ENCODE measurements at places on chromosomes 5 and 9. TPM values are rescaled to one million over a fixed set of nuclear protein-coding genes. Genes with fewer than 3 reads are reported as not detected.

DNA sequence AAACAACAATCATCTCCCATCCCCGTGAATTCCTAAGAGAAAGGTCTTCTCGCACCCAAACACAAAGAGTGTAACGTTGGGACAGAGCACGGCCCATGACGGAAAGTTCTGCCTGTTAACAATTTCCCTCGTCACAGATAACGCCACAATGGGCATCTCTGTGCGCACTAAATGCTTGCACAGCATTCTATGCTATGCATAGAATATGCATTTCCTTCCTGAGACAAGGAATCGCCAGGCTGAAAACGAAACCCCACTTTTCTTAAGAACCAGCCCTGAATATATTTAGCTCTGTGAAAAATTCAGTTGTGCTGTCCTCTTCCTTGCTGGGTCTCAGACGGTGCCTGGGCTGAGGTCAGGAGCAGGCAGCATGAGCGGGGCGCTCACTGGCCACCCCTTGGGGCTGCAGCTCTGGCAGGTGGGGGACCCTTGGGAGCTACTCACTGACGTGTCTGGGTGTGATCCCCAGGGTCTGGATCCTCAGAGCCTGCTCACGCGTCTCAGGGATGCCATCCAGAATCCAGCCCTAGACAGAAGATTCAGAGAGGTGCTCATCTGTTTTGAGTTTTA is 49.8 kb downstream of the AK8 start:
- DNase-seq, result no peak

GRCh38 chr5:77235846-77236721 is 25.6 kb downstream of the PDE8B start:
- no peak for DNase-seq

GRCh38 chr5:67063055-67063454 is 133.5 kb downstream of the CD180 start:
- DNase-seq, result no peak

- DNase-seq, result no peak
These were observed 3.0 kb downstream of the NADK2 start for GRCh38 chr5:36238502-36239295.

DNA sequence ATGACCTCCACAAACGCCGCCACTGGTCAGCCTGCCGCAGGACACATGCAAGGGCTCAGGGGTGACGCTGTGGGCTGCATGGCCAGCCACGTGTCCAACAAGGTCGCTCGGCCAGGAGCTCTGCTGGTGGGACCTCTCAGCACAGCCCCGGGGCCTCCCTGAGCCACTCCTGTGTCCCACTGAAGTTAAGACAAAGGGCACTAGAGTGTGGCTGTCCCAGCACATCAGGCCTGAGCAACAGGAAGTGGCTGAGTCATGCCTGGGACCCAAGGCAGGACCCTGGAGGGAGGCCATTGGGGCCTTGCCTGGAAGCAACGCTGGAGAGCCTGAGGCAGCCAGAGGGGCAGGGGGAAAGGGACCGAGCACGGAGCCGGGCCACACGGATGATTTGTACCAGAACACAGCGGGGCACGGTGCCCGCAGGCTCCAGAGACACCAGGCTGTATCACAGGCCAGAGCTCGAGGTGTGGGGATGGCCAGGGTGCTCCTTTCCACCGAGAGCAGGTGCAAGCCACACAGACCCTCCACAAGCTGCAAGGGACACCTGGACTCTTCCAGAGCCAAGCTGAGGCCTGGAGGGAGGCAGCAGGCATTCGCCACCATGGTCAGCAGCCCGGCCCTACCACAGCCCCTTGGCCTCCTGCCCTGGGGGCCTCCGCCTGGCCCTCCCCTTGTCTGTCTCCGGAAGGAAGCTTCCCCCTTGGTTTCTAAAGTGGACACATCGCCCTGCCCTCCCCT is 6.5 kb upstream of the TMEM210 start:
- DNase-seq, result no peak

- DNase-seq, result no peak
These were observed 47.1 kb downstream of the SPIN1 start for GRCh38 chr9:88435336-88435735.

DNA sequence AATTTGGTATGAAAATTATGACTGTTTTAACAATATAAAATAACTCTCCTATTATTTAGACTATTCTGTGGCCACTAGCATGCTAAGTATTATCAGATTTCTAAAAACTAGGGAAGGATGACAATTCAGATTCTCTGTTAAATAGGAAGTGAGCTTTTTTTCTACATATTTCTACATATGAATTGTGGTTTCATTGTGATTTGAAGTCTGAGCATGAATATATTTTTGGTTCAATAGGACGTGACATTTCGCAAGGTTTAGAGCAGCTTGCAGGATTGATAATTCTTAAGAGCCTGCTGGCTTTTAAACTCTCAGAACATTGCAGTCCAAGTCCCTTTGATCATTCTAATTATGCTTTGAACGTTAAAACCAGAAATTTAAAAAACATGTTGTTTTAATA is 82.9 kb downstream of the ADGRV1 start:
- DNase-seq, result no peak

The PCDHB7 gene
- 1.2 TPM for total RNA-seq
